ENCODE measurements at places on chromosomes 13 and 19.

GRCh38 chr19:46624958-46625661 is at the start of gene PTGIR:
Gene PTGIR, minus strand, starts transcription at chr19:46625089. Its CDS starts 864 bp downstream, at chr19:46624225.
- peak; percentile 78 for DNase-seq

GRCh38 chr19:19606021-19606420 is 12.5 kb downstream of the PBX4 start:
- no peak for DNase-seq

- DNase-seq, result no peak
Observed at GRCh38 chr13:98492335-98493041, 84.4 kb downstream of the STK24 start.

DNA sequence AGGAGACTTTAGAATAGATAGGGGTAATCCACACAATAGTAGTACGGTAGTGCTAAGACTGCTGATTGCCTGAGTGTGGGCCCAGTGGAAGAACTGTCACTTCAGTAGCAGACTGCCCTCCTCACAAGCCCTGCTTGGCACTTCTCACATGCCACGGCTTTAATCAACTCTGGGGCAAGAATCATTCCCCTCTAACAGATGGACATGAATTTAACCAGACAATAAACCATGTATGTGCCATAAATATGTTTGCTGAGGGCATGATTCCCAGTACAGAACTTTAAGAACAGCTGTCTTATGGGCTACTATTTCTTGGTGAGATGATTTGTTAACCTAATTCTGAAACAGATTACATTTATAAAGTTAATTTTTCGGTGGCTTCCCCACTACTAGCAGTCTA is 22.0 kb downstream of the DPY19L3 start:
- no peak for DNase-seq

GRCh38 chr13:57418067-57418677 is 213.4 kb upstream of the PCDH17 start:
- no peak for DNase-seq

GRCh38 chr13:73339086-73339485 is 280.3 kb downstream of the KLF5 start:
- no peak for DNase-seq

DNA sequence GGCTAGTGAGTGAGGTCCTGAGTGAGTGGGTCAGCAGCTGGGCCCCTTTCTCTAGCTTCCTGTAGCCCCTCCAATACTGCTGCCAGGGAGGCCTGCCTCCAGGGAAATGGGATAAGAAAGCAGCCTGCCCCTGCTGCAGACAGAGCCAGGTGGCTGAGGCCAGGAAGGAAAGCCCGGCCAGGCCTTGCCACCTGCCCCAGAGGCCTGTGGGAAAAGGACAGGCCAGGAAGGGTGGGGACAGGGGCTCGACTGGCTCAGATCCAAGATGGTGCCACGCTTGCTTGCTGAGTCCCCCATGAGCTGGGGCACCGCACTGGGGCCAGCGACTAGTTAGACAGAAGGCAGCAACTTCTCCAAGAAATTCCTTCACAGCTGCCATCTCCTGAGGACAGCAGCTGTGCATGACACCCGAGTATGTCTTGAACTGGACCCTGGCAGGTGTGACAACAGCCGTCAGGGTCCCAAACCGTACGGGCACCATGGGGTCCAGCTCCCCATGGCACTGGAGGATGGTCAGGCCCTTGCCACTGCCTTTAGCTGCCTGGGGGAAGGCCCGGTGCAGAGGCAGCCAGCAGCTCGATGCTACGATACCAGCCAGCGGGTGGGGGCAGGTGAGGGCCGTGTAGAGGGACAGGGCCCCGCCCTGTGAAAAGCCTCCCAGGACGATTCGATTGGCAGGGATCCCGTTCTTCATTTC is 5.1 kb upstream of the PRR36 start:
- no peak for DNase-seq
